ENCODE measurements at places on chromosomes 16 and 17.

DNA sequence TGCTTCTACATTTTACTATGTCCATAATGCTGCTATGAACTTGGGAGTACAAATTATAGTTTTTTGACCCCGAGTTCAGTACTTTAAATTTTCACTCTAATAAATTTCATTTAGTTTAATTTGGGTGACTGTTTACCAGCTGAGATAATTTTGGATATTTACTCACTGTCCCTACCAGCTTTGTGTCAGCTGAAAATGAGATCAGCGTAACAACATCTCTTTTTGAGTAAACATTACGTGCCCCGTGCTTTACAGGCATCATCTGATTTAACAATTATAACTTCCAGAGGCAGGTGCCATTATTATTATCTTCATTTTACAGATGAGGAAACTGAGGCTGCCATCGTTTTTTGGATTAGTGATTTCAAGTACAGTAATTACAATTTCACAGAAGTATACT, 15.0 kb downstream of the GFOD2 start:
- no peak overlapping the region for H3K27ac ChIP-seq
- H3K27me3 ChIP-seq: no peaks in the 10 kb centered on the region
- no peak overlapping the region for H3K4me3 ChIP-seq
- no peak for DNase-seq
- H3K4me1 ChIP-seq: peaks cover 14% of the 10 kb centered on the region

DNA sequence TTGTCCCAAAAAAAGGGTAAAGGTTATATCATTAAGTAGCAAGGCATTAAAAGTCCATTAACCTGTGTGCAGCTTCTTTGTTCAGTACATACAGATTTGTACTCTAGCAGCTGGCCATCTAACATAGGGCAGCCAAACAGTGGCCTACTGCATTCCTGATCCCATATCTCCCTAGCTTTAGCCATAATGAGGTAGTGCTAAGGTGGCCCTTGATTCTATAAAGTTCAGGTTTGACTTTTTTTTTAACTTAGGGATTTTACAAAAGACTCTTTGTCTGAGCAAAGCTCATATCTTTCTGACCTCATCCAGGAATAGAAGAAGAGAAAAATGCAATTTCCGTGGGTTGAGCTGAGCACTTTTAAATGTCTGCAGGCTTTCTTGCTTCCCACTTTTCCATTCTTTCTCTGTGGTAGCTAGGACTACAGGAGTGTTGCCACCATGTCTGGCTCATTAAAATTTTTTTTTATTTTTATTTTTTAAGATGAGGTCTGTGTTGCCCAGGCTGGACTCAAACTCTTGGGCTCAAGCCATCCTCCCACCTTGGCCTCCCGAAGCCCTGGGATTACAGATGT, 19.5 kb upstream of the CDC6 start:
- no peak overlapping the region for H3K4me3 ChIP-seq
- H3K27ac ChIP-seq: no peak overlapping the region
- no peaks in the 10 kb centered on the region for H3K27me3 ChIP-seq
- H3K4me1 ChIP-seq: no peaks in the 10 kb centered on the region
- H3K36me3 ChIP-seq: peaks cover 14% of the 10 kb centered on the region

- H3K4me1 ChIP-seq: peaks cover 48% of the 10 kb centered on the region
- H3K4me3 ChIP-seq: peak overlapping the region; percentile 13
- peaks cover 6% of the 10 kb centered on the region for H3K36me3 ChIP-seq
- no peaks in the 10 kb centered on the region for H3K27me3 ChIP-seq
- DNase-seq: no peak
Measured at GRCh38 chr16:58125781-58126335, 3.3 kb downstream of the CFAP20 start.

- peaks cover 4% of the 10 kb centered on the region for H3K36me3 ChIP-seq
- no peak overlapping the region for H3K4me3 ChIP-seq
- H3K27ac ChIP-seq: peak overlapping the region; percentile 76
- peaks cover 18% of the 10 kb centered on the region for H3K4me1 ChIP-seq
- H3K27me3 ChIP-seq: no peaks in the 10 kb centered on the region
- DNase-seq: no peak
Measured at GRCh38 chr16:3637371-3637923, 17.0 kb upstream of the DNASE1 start.

- peak within 1 kb of the TSS; percentile 99 for H3K27ac ChIP-seq
- H3K4me1 ChIP-seq: peaks cover 39% of the 10 kb centered on the region
- H3K4me3 ChIP-seq: peak within 1 kb of the TSS; percentile 76
Measured at GRCh38 chr16:28494121-28494851, at the start of gene APOBR. APOBR (plus strand) TSS chr16:28494643; CDS start chr16:28494682, 39 bp downstream.

DNA sequence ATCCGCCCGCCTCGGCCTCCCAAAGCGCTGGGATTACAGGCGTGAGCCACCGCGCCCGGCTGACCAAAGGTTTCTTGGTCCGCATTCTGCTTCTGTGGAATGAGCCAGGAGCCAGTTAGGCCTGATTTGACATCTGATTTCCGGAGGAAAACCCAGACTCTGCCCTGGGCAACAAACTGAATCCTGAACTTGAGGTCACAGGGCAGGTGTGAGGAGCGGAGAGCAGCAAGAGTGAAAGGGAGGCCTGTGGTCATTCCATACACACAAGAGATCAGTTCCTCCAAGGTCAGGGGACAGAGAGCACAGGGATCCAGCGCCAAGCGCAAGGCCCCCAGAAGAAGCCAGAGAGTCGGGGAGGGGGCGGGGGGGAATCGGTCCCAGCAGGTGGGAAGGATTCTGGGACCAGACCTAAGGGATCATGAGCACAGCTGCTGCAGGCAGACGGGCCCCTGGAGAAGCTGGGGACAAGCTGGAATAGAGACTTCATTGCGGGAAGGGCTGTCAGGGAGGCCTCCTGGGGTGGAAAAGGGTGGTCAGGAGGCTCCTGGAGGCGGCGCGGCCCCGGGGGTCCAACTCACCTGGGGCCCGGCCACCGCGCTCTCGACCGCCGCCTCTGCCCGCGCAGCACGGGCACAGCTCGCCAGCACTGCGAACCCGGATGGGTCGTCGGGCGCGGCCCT, 436 bp downstream of the SHPK start:
- no peaks in the 10 kb centered on the region for H3K27me3 ChIP-seq
- DNase-seq: no peak
- H3K36me3 ChIP-seq: peaks cover 47% of the 10 kb centered on the region
- peaks cover 38% of the 10 kb centered on the region for H3K4me1 ChIP-seq
- H3K4me3 ChIP-seq: peak overlapping the region; percentile 98

DNA sequence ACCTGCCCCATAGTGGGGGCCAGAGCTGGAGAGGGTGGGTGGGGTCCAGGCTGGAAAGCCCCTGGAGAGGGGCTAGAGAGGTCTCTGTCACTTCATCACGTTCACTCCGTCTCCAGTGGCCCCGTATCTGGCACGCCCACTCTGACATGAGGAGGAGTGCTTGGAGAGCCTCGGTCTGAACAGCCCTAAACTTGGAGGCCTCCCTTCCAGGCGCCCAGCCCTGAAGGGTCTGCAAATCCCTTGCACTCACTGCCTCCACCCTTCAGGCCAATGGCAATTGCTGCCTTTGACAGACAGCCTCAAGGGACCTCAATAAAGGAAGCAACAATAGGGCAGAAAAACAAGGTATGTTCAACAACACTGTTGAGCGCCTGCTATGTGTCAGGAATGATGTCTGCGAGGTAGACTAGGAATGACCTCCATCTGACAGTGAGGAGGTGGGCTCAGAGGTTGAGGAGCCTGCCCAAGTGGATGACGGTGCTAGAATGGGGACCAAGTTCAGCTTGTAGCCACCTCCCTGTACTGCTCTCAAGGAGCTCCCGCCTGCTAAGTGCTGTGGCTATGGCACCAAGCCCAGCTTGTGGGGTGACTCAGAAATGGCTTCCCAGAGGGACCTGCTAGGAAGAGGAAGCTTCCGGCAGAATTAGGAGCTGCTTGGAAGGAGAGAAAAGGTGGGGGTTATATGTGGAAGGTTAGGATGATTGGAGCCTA, 2.9 kb upstream of the EPX start:
- H3K27ac ChIP-seq: no peak overlapping the region
- H3K27me3 ChIP-seq: peaks cover 6% of the 10 kb centered on the region
- H3K36me3 ChIP-seq: no peaks in the 10 kb centered on the region
- H3K4me1 ChIP-seq: no peaks in the 10 kb centered on the region
- no peak for DNase-seq

DNA sequence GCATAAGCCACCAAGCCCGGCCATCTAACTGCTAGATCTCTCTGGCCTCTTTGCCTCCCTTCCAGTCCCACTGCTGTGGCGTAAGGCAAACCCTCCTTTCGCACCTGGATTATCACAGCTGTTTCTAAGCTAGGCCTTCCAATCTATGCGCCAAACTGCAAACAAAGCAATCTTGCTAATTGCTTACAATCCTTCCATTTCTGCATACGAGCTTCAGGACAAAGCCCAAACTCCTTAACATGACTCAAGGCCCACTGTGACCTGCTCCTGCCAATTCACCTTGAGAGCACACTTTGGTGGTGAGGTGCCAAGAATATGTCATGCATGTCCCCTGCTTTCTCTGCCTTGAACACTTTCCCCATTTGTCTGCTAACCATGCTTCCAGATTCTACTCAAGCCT, 6.0 kb upstream of the ARL5C start:
- H3K27ac ChIP-seq: no peak overlapping the region
- no peak for DNase-seq
- no peak overlapping the region for H3K4me3 ChIP-seq
- H3K27me3 ChIP-seq: peaks cover 7% of the 10 kb centered on the region

DNA sequence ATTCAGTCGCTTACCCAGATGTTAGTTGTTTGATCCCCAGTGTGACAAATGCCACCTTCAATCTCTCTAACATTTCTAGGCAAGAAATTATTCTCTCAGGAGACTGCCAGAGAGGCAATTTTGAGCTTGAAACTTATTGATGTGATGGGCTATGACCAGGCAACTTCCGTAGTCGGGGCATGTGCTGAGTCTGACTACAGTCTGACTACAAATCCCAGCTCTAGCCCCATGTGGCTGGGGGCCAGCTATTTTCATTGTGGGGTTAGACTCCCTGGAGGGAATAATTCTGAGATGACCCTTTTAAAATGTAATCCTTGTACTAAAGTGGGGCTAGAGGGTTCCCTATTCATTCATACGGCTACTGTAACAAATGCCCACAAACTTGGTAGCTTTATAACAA, 65.9 kb downstream of the RBFOX1 start:
- no peak overlapping the region for H3K4me3 ChIP-seq
- no peaks in the 10 kb centered on the region for H3K27me3 ChIP-seq
- no peak for DNase-seq
- H3K4me1 ChIP-seq: no peaks in the 10 kb centered on the region

DNA sequence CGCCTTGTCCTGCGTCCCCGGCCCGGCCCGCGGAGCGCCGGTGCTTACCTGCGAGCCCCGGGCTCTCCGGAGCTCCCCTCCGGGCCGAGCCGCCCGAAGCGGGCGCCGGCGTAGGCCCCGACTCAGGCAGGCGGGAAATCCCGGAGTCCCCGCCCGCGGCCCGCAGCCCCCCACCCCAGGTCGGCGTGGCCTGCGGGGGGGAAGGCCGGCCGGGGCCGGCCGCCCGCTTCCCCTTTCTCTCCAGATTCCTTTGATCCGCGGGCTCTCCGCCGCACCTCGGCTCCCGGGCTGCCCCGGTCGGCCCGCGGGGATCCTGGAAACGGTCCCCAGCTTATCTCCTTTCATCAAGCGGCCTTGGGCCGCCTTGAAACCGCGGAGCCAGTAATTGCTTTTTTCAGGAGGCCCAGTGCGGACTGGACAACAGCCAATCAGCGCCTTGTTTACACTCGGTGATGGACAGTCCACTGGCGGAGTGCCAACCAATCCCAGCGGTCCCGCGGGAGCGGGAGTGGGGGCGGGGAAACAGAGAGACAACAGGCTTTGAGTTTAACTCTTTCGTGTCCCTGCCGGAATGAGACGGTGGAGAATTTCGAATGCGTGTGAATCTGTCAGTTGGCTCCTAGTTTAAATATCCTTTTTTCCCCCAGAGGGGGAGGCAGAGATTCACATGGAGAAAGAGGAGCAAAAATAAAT, 1.4 kb upstream of the BAHCC1 start:
- H3K27me3 ChIP-seq: peaks cover 49% of the 10 kb centered on the region
- peak overlapping the region; percentile 57 for H3K4me3 ChIP-seq
- H3K27ac ChIP-seq: peak overlapping the region; percentile 33

- no peaks in the 10 kb centered on the region for H3K4me1 ChIP-seq
- no peak overlapping the region for H3K27ac ChIP-seq
- H3K4me3 ChIP-seq: no peak overlapping the region
Measured at GRCh38 chr17:27760069-27760885, 40.1 kb downstream of the NOS2 start.

DNA sequence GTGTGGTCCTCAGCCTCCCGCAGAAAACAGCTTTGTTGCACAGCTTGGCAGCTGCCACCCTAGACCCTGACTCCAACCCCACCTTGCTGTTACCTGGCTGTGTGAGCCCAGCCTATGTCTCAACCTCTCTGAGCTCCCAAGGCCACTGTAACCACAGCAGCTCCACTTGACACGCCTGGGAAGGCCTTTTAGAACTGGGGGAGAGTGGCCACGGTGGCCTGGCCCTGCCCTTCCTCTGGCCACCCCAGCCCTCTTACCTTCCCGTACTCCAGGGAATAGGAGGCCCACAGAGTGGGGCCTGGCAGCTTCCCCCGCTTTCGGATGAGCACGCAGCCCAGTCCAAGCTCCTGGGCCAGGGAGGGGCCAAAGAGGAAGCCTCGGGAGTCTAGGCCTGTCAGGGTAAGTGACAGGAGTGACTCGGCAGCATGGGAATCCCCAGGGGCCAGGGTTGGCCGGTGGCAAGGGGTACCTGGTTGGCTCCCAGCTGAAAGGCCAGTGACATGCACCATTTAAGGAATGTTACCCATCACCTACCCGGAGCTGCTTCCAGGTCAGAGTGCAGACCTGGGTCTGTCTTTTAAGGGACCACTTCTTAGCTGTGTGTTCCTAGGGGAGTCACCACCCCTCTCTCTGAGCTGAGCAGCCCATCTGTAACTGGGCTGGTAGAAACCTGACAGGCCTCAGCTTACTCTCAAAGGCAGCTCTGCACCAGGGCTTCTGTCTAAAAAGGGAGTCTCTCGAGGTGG, 1.4 kb downstream of the APRT start:
- H3K4me1 ChIP-seq: peaks cover 9% of the 10 kb centered on the region
- H3K27ac ChIP-seq: peak overlapping the region; percentile 97
- H3K27me3 ChIP-seq: no peaks in the 10 kb centered on the region
- DNase-seq: peak; percentile 16

Measured in activated T-helper 2 cell treated with anti-CD3 and anti-CD28 coated beads, Interferon-gamma antibody, Interleukin-2, Interleukin-4, amounts not matched to agents 10 μg/mL and 5 μg/mL and 100 μg/mL, durations not matched to agents 14 hours and 24 hours and 36 hours (primary cell).